ENCODE measurements at places on chromosomes 3 and 15.

- DNase-seq = no peak
Measured at GRCh38 chr3:23662079-23662617, 143.6 kb upstream of the UBE2E1 start.

GRCh38 chr3:171514466-171514865, 54.3 kb upstream of the TNIK start:
- no peak for DNase-seq

DNA sequence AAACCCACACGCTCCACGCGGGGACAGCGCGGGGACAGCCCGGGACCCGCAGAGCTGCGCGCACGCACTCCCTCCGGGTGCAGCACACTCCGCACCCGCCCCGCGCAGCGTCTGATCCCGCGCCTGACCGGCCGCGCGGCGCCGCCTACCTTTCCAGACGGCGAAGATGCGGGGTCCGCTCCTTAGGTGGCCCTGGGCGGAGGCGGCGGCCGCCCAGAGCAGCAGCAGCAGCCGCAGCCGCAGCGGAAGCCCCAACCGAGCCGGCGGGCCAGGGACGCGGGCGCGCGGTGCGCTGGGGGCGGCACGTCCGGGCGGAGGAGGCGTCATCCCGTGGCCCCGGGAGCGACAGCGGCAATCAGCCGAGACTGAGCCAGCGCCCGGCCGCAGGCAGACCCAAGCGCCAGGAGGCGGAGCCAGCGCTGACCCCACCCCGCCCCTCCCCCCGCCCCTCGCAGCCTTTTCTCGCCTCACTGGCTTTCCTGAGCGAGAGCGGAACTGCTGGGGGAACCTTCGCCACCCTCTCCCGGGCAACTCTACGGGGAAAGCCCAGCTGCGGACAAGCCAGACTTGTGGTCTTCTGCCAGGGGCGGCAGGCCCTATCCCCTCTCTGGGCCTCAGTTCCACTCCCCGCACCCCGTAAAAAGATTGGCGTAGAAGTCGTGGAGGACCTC, at the start of gene SEMA7A:
Gene SEMA7A, minus strand, starts transcription at position 367 of the 671 bp plus-strand sequence. Its CDS starts 40 bp downstream, at position 327.
- DNase-seq = peak; percentile 85

DNA sequence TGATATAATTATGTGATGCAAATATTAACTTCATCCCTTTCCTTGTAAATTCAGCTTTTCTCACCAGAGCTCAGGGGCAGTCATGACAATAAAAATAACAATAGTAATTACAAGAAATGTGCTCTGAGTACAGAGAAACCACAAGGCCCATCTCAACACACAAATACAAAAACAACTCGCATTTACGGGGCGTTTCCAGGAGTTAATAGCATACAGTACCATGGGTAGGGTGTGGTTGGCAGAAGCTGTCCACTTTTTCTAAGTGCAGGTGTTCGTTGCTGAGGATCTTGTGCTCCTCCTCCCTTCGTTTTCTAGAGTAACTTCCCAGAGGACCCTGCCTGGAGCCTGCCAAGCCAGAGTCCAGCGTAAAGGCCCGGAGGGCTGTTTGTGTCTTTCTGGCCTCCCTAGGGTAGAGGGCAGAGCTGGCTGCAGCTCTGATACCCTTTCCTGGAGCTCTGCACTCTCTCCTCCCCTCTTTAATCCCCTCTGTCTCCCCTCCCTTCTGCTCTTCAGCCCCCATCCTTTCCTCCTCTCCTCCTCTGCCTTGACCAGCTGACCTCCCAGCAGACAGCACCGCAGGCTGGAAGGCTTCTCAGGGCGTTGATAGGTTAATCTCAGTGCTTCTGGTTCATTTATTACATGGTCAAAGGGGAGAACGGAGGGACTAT, 11.4 kb downstream of the SEMA3G start:
- DNase-seq = no peak

DNA sequence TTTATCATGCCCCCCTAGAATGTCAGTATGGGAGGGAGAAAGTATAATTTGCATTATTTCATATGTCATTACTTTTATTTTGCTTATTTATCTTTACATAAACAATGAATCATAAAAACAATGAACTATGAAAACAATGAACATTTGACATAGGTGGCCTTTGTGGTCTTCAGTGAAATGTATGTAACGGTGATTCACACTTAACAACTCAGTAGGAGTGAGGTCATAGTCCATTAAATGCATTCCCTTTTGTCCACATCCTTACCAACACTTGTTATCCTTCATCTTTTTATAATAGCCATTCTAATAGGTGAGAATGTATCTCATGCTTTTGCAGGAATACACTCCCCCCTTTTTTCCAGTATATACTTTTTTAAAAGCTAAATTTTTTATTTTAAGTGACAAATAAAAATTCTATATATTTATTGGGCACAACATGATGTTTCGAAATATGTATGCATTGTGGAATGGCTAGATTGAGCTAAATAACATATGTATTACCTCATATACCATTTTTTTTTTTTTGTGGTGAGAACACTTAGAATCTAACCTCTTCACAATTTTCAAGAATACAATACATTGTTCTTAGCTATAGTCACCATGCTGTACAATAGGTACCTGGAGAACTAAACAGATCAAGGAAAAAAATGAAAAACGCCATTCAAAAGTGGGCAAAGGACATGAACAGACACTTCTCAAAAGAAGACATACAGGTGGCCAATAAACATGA, 189.5 kb downstream of the WDR72 start:
- no peak for DNase-seq

GRCh38 chr3:41202075-41202833, 2.9 kb downstream of the CTNNB1 start:
- DNase-seq = no peak

- DNase-seq = no peak
Measured at GRCh38 chr3:179074656-179075055, 3.0 kb upstream of the ZMAT3 start.

DNA sequence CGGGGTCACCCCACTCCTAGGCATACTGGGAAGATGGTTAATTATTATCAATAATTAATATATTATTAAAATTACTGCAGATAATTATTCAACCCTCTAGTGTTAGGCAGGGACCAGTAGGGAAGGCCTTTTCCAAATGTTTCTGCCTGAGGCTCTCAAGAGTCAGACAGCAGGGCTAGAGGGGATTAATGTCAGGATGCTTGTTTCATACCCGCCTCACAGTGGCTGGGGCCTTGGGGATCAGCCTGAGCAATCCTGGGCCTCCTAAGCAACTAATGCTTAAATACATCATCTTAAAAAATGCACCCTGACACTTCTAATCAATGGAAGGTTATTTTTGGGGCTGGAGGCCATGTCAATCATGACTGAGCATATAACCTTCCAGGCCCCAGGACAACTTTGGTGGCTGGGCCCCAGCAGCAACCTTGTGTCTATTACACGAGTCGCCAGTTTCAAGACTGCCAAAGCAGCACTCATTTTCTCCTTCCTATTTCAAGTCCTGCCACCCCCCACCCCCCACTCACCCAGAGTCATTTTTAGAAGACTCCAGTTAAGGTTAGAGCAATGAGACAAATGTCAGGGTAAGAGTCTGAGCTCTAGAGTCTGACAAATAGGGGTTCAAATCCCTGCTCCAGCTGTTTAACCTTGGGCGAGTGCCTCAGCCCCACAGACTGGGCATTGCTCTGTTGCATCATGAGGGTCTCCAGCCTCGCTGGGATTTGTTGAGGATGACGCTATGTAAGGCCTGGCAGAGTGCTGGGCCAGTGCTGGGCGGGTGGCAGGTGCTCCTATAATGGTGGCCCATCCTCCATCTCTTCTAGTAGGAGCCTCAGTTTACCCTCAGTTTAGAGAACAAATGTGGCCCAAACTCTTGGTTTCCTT, 6.1 kb downstream of the AMOTL2 start:
- DNase-seq = no peak

- DNase-seq = no peak
Measured at GRCh38 chr3:17153209-17153608, 268.5 kb downstream of the PLCL2 start.

DNA sequence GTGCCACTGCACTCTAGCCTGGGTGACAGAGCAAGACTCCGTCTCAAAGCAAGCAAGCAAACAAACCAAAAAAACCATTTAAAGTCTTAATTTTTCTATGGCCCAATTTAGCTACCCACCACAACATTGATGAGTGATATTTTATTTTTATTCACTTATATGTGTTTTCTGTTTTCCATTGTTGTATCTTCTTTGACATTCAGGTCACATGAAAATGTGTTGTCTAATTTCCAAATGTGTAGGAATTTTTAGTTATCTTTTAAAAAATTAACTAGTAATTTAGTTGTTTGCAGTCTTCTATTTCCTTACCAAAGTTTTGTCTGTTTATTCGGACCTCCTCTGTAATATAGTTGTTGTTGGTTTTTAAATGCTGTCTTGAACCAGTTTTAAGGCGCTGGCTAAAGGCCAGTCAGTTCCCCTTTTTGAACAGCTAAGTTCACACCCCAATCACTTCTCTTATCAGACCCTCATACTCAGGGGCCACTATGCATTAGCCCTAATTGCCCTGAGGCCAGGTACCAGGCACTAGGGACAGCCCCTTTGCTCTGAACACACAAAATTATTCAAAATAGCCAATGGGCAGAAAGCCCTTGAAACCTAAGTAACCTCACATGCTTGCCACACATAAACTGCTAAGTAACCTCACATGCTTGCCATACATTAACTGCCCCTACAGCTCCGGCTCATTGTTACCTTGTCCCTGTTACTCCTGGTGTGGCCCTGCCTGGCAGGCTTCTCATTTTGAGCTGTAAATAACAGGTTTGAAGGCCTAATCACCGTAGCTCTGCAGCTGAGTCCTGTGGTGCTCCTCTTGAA, 4.3 kb upstream of the CCR4 start:
- no peak for DNase-seq

GRCh38 chr15:92361321-92362000, 32.2 kb upstream of the ST8SIA2 start:
- DNase-seq = no peak

GRCh38 chr3:165502707-165503106, 306.5 kb upstream of the SLITRK3 start:
- no peak for DNase-seq

DNA sequence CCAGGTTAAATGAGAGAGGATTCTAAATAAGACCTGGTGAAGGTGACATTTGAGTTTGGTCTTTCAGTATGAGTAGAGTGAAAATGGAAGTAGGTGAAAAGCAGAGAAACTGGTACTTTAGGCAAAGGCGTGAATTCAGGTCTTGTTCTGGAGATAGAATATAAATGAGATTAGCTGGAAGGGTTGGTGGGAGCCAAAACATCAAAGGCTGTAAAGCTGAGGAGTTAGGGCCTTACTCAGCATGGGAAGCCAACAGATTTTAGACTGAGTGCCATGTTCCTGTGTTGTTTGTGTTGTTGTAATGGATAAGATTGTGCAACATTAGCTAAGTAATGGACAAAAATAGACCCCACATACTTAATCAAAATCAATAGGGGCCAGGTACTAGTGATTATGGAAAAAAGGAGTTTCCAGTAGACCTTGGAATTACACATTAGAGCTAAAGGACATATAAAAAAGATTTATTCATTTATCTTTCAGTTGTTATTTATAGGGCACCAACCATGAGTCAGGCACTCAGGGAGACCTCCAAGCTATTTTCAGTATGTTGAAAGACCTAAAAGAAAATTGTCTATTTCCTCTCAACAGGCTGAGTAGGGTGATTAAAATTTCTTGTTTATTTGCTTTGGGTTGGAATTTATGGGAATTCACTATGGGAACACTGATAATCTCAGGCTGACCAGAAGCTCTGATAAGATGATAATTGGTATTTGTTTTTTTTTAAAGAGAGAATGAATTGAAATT, 20.8 kb downstream of the ARL14 start:
- no peak for DNase-seq

GRCh38 chr3:58198804-58199203, 12.0 kb downstream of the DNASE1L3 start:
- DNase-seq = no peak

GRCh38 chr3:63116922-63117321, 161.2 kb upstream of the SYNPR start:
- DNase-seq = no peak

GRCh38 chr3:144380849-144381248, 409.2 kb downstream of the DIPK2A start:
- no peak for DNase-seq

GRCh38 chr3:42518800-42519567, 16.5 kb downstream of the VIPR1 start:
- DNase-seq = no peak

Data from stimulated activated CD8-positive, alpha-beta memory T cell treated with anti-CD3 and anti-CD28 coated beads, Interleukin-7, amount 100 ng/mL, for 4 hours (primary cell).